Sigmoid colon (tissue), 7 donors: ENCODE measurements at places on chromosomes 5 and 9.
A peak's percentile ranks its signal among the peaks of the same experiment; 100 is the strongest.

GRCh38 chr5:1276930-1277329, 17.9 kb downstream of the TERT start:
- DNase-seq: no peak

- no peak for DNase-seq
These were observed 73.4 kb downstream of the C9orf85 start for GRCh38 chr9:71984831-71985281.

GRCh38 chr9:33170464-33171415, 3.6 kb upstream of the B4GALT1 start:
- peak; percentile 80 for DNase-seq

- no peak for DNase-seq
These were observed 213.9 kb upstream of the FBXL7 start for GRCh38 chr5:15285901-15286583.

DNA sequence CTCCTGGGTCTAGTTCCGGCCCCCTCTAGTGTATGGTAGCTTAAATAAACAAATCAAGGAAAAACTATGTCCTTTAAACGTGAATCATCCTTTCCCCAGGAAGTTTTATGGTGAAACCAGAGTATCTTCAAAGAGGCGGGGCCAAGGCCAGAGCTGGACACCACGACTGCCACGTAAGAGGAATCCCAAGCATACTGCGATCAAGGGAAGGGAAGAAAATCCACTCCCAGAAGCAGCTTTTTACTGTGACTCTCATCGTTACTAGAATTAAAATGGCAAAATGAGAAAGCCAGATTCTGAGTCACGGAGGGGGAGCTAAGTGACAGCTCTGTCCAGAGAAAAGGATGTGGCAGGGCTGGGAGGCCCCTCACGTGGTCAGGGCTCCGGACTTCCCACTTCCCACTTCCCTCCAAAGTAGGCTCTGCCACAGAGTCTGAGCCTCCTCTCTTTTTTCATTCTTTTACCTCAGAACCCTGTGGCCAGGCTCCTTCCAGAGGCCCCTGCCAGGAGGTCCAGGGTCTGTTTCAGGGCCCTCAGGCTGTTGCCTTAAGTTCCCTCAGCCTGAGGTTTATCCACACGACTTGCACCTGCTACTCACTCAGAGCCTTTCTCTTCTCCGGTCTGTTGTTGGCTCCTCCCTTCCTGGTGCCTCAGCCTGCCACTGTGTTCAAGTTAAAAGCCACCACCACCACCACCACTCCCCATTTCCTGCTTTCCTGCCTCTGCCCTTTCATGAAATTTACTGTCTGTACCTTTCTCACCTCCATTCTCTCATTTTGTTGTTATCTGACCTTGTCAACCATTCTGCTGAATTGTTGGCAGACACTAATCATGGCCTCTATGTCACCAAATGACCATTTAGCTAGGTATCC, 1.4 kb upstream of the GLRX start:
- DNase-seq: peak; percentile 92

GRCh38 chr9:2800394-2801179, 43.3 kb downstream of the PUM3 start:
- no peak for DNase-seq

GRCh38 chr9:128393145-128393775, 22.1 kb downstream of the URM1 start:
- no peak for DNase-seq
